ENCODE measurements at places on chromosomes 4 and X.

DNA sequence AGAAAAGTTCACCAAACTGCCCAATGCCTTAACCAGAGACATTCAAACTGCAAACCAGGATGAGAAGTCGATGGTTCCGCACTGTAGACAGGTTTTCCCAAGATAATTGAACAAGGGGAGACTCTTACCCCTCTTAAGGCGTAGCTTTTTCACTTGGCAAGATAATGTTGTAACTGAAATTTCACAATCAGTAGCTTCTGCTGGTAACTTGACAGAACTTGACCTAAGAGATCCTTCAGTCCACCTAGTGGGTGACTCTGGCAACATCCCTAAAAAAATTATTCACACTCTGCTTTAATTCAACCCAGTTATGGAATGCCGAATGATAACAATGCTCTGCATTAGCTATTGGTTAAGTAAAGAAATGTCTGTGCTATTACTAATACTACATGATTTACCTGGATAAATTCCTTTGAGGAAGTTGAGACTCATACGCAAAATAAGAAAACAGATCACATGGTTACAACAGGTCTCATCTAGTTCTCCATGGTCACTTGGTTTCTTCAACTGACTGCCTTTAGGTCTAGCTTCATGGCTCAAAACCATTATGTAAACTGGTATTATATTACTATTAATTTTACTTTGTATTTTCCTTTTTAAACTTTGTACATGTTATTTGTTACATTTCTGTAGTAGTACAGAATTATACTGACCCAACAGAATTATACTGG lies 9.1 kb downstream of the ELF2 start:
- DNase-seq, result no peak

DNA sequence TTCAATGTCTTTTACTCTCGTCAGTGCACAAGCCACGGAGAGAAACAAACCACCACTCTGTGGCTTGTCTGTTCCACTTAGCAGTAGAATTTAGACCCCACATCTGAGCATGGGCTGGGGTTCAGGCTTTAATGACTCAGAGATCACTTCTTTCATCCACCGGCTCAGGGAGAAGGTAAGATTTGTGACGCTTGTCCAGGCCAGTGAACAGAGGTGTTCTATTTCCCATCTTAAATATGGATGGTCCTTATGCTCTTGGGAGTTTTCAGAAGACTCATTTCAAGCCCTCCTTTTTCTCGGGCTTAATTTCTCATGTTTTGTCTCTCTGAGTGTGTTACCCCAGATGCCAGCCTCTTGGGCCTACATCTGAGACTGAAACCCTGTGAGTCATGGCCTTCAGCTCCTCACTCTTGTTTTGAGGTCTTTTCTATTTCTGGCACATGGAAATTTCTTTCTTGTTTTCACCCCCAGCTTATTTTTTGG lies 127.4 kb upstream of the SFRP2 start:
- no peak for DNase-seq

DNA sequence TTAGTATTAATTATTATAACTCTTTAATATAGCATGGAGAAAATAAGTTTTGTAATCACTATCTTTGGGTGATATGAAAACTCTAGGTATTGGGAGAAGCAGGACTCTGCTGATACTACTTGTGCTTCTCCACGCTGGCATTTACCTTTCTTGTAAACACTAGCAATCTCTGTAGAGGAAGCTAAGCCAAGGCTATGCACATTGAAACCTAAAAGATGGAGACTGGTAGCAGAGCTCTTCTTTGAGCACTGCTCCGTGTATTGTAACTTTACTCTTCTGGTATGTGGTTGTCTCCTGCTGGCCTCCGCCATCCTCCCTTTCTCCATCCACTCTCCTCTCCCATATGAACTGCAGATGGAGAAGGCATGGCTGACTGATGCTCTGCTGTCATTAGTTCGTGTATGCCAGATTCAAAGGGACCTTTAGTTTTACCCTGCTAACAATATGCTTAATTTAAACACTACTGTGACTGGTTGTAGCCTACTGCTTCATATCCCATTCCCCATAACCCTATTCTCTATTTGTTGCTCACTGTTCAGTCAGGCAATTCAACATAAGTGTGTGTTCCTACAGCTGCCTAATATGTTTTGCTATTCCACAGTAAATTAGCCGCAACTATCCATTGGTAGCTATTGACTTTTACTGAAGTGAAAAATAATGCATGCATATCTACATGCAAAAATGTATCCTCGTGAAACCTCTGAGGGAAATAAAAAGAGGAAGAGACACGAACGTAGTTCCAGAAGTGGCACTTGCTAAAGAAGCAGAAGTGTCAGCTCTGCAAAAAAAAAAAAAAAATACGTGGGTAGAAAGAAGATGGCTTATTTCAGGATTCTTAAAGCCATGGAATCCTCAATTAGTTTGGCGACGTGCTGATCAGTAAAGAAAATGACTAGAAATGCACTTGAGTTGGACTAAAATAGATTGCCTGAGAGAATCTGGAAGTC lies 55.6 kb upstream of the CCSER1 start:
- no peak for DNase-seq

- DNase-seq, result no peak
These were observed 465.9 kb downstream of the MID1IP1 start for GRCh38 chrX:39267176-39267575.

DNA sequence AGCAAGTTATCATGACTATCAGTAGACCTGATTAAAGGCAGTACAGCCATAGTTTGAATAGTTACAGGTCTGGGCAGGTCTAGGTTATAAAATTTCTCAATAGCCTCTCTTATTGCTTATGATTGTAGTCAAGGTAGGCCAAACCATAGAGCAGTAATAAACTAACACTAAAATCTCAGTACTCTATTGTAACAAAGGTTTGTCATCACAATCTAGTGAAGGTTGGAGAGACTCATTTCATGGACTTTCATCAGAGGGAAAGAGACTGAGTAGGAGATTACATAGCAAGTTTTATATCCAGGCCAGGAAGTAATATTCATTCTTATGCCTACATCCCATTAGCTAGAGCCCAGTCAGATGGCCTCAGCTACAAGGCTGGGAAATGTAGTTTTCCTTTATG lies 141.0 kb downstream of the ASB9 start:
- DNase-seq, result no peak

DNA sequence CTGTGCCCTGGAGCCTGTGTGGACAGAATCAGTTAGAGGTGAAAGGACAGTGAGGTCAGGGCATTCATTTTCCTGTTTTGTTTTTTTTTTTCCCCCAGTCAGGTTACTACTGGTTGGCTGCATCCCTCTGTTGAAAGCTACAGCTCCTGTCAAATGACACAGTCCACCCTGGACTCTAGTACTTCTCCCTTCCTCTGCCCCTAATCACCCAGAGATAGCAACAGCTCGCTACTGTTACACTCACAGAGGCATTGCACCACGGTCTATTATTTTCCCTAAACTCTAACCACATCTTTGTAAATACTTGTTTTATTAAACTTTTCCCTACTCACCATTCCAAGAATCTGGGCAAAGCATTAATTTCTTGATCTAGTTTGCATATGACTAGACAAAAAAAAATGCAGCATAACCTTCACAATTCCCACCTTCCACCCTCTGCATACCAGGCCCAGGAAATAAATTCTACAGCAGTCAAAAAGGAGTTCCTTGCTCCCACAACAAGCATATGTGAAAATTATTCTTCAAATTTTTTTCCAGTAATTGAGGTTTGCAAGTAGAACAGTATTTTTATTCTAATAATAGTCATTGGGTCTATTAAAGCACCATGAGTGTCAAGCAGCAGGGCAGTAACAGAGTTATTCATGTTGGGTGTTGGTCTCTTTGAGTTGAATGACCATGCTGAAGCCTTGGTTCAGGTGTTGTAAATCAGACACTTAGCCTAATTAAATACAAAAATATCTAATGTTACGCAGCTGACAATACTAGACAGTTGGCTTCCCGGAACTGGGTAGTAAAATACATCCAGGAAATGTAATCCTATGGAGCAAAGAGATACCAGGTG lies 329.2 kb downstream of the INPP4B start:
- no peak for DNase-seq

DNA sequence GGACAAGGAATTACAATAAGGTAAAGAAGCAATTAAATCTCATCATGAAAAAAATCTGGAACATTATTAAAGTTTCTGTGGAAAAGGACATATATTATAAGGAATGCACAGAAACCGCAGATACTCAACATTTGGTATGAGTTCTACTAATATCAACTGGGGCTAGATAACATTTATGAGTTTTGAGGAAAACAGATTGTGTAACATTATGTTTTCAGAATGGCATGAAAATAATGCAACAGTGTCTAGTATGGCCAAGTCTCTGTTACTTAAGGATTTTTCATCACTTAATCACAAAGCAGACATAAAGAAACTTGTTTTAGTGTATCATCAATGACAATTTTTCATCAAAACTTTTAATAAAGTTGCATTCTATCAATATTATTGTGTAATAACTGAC lies 785.0 kb downstream of the GLUD2 start:
- no peak for DNase-seq

- DNase-seq, result no peak
These were observed 22.7 kb upstream of the SEPSECS start for GRCh38 chr4:25182937-25183336.

GRCh38 chr4:139692309-139693012 lies 26.8 kb downstream of the MGST2 start:
- DNase-seq, result no peak

All from stimulated activated CD8-positive, alpha-beta memory T cell treated with anti-CD3 and anti-CD28 coated beads, Interleukin-12 subunit alpha, Interleukin-12 subunit beta, amount 100 ng/mL, for 1 hour (primary cell).